ENCODE measurements at places on chromosomes 3 and 15. TPM values are rescaled to one million over a fixed set of nuclear protein-coding genes. Genes with fewer than 3 reads are reported as not detected.

DNA sequence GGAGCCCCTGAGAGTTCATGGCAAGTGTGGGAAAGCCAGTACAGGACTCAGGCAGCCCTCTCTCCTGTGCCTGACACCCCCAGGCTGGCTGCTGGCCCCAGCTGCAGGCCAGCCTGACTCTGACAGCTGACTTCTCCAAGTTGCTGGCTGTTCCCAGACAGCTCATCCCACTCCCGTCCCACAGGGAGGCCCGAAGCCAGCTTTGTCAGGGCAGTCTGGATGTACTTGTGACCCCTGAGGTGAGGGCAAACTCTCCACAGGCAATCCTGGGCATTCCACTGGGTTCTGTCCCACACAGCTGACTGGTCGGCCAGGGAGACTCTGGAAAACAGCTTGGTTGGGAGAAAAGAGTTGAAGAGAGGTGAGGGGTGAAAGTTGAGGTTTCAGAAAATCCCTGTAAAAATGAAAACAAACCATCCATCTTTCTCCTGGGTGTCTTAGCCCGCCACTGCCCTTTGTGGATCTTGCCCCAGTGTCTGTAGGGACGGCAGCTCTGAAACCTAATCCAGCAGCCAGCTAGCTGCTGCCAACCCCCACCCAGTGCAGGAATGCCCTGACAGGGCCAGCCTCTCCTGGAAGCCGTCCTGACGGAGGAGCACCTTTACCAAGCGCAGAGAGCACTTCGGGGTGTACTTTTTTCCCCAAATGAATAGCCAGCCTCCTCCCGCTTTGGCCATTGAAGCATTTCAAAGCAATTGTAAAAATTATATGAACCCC is 87.9 kb downstream of the DNAJB8 start:
- DNase-seq: no peak

Gene ATP13A5
- total RNA-seq: not detected

GRCh38 chr15:80816936-80817335 is 37.8 kb downstream of the CEMIP start:
- no peak for DNase-seq

DNA sequence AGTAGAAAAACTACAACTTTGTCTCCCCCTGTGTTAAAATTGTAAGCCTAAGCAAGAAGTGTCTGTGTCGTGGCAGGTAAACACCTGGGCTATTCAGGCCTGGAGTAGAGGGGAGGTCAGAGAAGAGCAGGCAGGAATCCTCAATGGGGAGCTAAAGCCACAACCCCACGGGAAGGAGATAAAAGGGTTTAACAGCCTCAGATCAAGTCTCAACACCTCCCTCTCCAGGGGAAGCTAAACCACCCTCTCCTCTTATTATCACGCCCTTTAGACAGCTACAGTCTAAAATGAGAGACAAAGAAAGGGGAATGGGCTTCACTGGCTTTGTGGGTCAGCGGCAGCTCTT is 11.6 kb downstream of the ETV5 start:
- no peak for DNase-seq

Gene MELTF
- 7.2 TPM for total RNA-seq

DNA sequence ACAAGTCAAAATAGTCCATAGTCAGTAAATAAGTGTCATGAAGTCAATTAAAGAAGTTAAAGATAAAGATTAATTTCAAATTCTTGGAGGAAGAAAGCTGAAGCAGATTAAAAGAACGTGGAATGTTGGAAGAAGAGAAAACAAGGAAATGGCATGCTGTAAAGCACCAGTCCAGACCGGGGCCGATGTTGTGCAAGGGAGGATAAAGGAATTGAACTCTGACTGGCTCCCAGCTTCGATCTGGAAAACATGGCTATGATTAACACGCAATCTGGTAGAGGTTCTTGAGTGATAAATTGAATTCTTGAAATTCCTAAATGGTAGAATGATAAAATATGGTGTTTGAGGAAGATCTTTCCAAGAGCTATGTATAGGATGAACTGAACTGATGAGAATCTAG is 194.4 kb downstream of the MEIS2 start:
- no peak for DNase-seq

Gene EEF1AKMT4
- total RNA-seq: 10.6 TPM

DNA sequence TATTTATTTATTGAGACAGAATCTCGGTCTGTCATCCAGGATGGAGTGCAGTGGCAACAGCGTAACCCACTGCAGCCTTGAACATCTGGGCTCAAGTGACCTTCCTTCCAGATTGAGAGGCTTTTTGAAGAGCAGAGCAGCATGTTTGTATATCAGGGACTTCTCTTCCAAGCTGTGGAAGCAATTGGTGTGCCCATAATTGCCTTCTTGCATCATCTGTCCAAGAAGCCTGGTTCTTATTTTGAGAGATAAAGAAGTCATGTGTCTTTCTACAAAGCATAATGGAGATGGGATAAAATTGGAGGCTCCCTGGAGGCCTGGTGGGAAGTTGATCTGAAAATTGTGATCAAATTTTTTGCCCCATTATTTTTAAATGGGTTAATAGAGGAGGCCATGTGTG is 183.8 kb upstream of the MCTP2 start:
- DNase-seq: no peak

DNA sequence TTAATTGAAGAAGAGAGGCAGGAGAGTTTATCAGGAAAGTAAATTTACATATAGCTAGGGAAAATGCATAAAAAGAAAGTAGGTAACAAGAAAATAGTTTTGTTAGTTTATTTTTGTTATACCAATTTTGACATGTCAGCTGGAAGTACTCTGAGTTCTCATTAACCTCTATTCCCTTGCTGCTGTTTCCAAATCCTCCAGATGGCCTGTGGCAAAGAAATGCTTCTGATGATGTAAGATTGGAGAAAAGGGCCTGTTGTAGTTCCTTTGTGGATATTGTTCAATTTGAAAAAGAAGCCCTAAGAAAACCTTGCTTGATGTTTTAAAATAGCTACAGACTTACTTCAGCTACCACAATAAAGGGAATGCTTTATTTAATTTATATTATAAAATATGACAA is 192.9 kb upstream of the SLITRK3 start:
- no peak for DNase-seq

DNA sequence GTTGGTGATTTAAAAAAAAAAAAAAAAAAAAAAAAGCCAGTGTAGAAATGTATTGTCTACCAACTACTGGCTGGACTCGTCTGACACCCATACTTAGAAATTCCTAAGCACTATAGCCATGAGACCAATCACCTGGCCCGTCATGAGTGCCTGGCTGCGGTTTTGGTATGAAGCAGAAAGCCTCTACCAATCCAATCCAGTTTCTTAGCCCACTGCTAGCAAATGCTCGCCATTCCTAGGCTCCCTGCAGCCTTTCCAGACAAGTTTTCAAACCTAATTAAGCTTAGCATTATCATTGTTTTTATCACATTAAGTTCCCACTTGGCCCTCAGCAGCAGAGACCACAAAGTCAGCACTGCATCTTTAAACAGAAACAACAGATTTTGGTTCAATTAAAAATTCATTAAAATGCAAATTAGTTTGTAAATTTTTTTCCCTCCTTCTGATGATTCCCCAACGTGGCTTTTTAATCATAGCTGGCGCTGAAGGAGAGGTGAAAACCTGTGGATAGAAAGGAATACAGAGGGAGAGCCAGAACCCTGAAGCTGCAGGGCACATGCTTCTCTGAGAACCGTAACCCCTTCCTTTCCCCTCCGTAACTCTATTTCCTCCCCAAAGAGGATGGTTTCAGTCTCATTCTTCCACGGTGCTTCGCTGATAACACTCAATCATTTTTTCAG is 32.2 kb upstream of the ST8SIA2 start:
- no peak for DNase-seq

- no peak for DNase-seq
These were observed 57.1 kb upstream of the POU1F1 start for GRCh38 chr3:87333393-87333892.

Gene DPPA4
- total RNA-seq: not detected

- no peak for DNase-seq
These were observed 19.4 kb downstream of the TGFBR2 start for GRCh38 chr3:30625541-30626438.

DNA sequence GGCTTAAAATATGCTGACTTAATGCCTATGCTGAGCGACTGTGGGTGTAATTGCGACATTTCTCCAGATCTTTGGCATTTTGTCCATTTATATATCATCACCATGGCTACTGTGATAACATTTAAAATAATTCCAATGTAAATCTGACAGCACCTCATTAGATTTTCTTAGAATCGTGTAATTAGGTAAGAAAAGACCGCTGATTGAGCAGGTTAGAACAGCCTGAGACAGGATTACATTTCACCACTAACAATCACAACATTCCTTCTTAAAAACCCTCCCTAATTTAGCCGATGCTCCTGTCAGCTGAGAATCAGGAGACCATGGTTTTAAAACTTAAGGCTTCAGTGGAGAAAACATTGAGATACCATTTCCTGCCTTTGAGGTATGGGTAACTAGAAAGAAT is 455.3 kb upstream of the PDZRN3 start:
- no peak for DNase-seq

- peak; percentile 62 for DNase-seq
These were observed 8.3 kb downstream of the ANXA2 start for GRCh38 chr15:60389261-60390077.

Gene JMJD7
- total RNA-seq: 20.0 TPM

GRCh38 chr3:53478166-53478830 is 16.1 kb upstream of the CACNA1D start:
- no peak for DNase-seq

DNA sequence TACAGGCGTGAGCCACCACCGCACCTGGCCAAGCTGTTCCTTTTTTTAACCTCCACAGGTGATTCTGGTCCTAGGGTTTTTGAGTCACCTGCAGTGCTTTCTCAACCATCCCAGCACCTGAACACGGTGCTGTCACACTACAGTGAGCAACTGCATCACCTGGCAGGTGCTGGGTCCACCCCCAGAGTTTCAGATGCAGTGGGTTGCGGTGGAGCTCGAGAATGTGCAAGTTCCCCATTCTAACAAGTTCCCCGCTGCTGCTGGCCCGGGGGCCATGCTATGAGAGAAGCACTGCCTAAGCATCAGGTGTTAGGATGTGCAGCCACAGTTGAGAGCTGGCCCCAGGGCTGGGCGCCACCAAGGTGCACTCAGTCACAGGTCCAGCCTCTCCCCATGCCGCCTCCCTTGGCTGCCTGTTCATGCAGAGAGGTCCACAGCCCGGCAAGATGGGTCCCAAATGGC is 18.0 kb downstream of the ISG20 start:
- DNase-seq: no peak

DNA sequence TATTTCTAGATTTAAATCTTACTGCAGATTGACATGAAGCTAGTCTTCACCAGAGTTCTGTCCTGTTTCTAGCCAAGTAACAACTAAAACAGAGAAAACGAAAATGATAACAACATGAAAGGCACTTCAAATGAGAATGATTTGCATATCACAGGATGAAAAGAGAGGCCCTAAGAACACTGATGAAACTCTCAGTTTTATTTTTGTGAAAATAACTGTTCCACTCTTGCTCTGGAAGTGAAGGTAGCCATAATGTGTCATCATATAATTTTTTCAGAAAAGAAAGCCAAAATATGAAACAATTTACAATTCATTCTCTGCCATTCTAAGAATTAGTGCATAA is 274.4 kb downstream of the ADAMTSL3 start:
- no peak for DNase-seq

DNA sequence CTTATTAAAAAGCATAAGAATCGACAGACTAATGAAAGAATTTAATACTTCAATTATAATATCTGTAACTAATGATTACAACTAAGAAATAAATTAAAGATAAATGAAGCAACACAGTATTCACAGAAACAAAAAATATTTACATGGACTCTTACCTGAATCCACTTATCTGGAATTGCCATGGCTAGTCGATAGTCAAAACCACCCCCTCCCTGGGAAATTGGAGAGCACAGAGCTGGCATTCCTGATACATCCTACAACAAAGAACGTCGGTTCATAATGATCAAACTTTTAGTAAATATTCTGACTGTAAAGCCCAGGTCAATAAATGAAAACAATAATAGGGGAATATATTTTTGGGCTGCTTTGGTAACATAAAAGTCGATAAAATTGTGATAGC is 175.5 kb downstream of the GBE1 start:
- DNase-seq: no peak

DNA sequence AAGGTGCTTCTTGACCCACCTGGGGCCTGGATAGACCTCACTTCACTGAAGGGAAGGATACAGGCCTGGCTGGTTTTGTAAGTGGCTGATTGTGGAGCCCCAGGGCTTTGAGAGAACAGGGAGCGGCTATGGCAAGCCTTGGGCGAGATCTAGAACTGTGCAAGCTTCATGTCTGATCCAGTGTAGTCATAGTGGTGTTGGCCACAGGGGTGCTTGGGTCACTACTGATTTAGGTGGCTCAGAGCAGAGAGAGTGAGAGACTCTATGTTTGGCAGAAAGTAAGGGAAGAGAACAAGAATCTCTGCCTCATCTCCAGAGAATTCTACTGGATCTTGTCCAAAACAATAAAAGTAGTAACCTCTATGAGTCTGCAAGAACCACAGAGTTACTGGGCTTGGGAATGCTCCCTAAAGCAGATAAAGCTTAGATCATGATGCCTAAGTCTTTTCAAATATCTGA is 394.2 kb upstream of the EPHA3 start:
- no peak for DNase-seq

Gene PRICKLE2
- total RNA-seq: not detected

DNA sequence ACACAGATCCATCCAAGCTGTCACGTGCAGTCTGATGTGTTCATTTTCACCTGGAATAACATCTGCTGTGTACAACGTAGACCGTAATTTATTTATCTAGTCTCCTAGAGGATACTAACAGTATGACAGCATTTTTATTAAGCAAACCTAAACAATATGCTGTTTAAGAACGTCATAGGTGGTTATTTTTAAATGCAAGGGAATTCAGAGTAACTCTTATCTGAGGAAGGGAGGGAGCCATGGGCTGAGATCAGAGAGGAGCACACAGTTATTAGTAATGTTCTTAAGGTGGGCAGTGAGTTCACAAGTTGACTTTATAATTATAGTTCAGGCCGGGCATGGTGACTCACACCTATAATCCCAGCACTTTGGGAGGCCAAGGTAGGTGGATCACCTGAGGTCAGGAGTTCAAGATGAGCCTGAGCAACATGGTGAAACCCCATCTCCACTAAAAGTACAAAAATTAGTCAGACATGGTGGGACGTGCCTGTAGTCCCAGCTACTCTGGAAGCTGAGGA is 193.6 kb downstream of the UACA start:
- DNase-seq: no peak

GRCh38 chr3:50147447-50147846 is 7.7 kb upstream of the SEMA3F start:
- DNase-seq: no peak

- DNase-seq: no peak
These were observed 210.3 kb downstream of the OPA1 start for GRCh38 chr3:193803288-193803687.

Gene INKA1
- total RNA-seq: 2.3 TPM
